ENCODE measurements at places on chromosomes 1 and 21.

- DNase-seq, result peak; percentile 78
Observed at GRCh38 chr1:109776911-109777310, 13.2 kb upstream of the EPS8L3 start.

DNA sequence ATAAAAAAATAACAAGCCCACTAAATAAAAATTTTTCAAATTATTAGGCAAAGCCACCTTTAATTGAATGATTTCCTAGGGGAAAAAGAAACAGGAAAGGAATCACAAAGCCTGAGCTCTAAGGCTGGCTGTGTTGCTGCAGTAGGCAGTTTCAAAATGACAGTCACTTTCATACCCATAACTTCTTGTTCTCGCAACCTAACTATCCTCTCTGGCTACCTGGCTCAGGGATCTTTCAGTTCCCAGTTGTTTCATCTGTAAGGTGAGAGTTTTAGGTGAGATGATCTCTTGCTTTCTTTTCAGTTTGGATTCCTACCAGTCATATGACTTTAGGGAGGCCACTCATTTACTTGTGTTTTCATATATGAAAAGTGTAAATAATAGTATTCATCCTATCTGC is 226.1 kb downstream of the ASTN1 start:
- DNase-seq, result no peak

DNA sequence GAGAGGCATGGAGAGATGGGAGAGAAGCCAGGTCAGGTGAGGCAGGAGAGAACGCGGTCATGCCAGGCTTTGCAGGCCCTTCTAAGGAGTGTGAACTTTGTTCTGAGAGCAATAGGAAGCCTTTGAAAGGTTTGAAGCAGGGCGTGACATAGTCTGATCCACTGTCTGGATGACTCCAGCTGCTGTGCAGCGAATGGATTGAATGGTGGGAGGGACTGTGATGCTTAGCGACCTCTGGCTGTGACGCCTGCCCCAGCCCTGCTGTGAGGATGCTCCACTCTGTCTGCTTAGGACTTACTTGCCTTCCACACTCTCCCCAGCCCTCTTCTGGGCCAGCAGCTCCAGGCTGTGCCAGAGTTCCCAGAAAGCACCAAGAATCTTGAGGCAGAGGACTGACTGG is 41.8 kb upstream of the POU3F1 start:
- DNase-seq, result no peak

DNA sequence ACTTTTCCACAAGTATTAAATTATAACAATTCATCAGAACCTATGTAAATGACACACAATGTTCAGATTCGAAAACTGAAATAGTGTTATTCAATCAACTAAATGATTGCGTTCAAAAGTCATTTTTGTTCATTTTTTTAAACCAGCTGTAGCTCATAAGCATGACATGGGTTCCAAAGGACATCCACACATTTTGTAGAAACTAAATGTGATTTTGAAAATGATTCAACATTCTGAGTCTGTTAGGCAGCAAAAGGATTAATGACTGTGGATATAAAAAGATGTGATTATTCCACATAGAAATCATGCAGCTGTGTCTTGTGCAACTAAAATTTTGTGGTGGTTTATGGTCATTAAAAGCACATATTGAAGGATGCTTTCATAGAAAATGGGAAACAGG is 204.5 kb downstream of the BRINP3 start:
- DNase-seq, result no peak

- DNase-seq, result no peak
Observed at GRCh38 chr1:51569284-51570062, 47.4 kb upstream of the OSBPL9 start.

GRCh38 chr1:91650764-91651163 is 150.1 kb downstream of the CDC7 start:
- no peak for DNase-seq

GRCh38 chr1:153608742-153609584 is 4.0 kb downstream of the S100A16 start:
- peak; percentile 35 for DNase-seq
